Fibroblast of the aortic adventitia (primary cell): ENCODE measurements at places on chromosomes 4 and X. TPM values are rescaled to one million over a fixed set of nuclear protein-coding genes. Genes with fewer than 3 reads are reported as not detected.

DNA sequence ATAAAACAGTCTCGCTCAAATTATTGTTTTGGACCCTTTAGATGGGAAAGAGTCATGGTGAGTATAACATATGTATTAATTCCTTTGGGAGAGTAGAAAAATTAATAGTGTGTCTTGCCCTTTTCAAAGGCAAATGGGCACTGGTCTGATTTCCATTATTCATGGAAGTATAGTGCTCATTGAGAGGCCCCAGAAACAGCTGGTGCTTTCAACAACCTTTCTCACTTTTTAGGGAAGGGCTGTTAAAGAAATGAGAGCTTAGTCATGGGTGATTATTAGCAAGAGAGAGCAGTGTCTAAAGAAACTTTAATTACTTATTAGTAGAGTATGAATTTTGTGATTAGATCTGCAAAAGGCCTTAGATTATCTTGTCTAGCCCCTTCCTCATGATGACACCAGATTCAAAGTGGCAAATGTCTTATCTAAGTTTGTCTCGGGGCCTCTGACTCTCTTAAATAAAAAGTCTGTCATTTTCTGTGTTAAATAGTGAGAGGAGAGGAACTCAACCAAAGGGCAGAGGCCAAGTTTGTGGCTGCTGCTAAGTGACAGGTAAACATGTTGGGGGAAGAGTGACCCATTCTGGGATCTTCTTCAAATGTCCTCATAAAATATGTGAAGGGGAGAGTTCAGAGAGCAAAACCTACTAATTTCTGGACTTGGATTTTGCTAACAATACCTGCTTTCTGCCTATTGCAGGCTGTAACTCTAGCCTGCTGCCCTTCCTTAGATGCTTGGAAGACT, 110.6 kb downstream of the REPS2 start:
- no peak for DNase-seq

GRCh38 chr4:81919810-81920209, 448.1 kb upstream of the RASGEF1B start:
- no peak for DNase-seq

GRCh38 chrX:47632666-47633065, 2.9 kb upstream of the CFP start:
- DNase-seq = no peak

DNA sequence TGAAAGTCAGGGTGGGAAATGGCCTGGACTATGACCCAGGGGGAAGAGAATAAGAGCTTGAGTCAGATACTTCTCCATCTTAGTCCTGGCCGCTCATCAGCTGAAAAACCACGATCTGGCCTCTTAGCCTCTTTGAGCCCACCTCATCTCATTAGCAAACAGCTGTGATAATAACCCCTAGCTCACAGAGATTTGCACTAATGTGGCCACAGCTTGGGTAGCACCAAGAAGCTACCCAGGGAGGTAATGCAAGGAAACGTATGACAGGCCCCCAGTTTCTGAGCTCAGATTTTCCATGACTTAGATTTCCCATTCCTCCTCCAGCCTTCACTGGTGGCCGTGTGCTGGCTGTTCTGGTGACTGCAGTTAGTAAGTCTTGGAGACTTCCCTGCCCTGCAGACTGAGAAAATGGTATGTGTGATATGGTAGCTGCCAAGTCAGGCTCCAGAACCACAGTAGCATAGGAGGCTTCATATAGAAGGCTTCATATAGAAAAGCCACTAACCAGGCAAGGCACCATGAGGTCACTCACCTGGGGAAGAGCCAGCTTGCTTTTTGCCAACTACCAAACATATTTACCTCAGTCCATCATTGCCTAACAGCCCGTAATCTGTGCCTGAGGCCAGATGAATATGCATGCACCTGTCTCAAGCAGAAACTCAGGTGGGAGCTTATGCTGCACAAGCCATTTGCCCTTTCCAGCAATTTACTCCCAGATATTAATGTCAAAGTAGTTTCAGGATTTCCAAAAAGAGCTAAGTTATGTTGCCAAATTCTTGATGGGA, 51.4 kb upstream of the GABRE start:
- DNase-seq = no peak

- peak; percentile 26 for DNase-seq
Measured at GRCh38 chr4:15898902-15899301, 39.6 kb downstream of the FGFBP1 start.

Gene ARX
- not detected in 2 replicates for total RNA-seq

Gene MAML3
- total RNA-seq = 3.1 and 4.6 TPM in 2 replicates

Gene GSX2
- total RNA-seq = not detected in 2 replicates
